ENCODE measurements at places on chromosomes 11 and 22.

DNA sequence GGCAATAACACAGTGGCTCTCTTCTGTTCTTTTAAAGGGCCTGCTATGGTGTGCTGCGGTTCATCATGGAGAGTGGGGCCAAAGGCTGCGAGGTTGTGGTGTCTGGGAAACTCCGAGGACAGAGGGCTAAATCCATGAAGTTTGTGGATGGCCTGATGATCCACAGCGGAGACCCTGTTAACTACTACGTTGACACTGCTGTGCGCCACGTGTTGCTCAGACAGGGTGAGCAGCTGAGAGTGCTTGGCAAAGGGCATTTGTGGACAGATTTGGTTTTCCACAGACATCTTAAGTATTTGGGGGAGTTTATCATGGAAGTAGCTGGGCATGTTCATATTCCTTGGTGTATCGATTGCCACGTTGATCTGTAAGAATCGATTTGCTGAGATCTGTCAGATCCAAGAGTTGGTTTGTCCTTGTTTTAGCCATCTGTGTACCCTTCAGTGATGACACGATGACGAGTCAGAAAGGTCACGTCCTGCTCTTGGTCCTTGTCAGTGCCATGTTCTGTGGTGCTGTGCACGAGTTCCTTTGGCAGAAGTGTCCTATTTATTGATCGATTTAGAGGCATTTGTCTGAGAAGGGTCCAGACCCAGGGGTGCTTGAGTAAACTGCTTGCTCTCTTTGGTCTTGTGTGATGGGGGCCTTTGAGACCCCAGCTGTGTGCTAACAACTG lies 4.8 kb downstream of the RPS3 start:
- DNase-seq, result no peak

DNA sequence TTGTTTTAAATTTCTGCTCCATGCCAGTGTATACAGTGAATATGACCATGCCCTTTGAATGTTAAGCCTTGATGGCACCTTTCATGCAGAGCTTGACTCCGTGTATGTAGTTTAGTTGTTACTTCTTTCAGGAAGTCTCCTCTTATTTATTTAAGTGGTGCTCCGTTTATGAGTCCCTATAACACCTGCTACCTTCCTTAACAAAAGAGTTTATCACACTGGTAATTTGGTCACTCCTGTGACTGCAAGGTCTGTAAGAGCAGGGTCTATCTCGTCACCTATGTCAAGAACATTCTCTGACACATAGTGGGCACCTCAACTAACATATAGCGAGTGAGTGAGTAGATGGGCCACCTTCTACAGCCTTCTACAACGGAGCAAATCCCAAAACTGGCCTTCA lies 152.5 kb downstream of the CCDC34 start:
- DNase-seq, result no peak

DNA sequence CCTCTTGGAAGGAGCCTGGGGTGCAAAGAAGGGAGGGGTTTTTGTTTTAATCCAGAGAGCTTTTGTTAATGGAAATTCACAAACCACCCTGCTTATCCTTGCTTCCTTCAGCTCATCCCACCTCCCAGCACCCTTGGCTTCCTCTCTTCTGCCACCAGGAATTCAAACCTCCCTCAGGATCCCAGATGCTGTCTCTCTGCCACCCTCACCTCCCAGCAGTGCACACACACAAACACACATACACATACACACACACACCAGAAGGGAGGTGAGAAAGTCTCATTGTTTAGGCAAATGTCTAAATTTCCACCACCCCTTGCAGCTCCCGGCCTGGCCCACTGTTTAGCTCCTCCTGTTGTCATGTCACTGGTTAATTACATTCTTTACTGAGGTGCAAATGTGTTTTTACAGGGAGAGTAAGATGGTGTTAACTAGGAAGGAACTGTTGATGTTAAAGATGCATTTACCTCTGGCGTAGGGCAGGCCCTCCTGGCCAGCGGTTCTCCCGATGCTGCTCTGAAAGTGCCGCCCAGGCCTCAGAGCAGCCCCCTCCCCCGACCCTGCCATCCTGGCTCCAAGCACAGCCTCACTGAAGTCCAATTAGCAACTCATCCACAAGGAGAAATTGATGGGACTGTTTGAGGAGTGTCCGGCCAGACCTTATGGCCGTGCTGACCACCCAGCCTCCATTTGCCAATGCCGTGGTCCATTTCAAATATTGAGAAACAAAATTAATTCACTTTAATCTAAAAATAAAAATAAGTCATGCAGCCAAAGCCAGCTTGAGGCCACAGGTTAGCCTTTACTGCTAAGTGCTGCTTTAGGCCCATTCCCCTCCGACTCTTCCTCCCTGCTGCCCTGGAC lies 165.4 kb downstream of the FEZ1 start:
- no peak for DNase-seq

DNA sequence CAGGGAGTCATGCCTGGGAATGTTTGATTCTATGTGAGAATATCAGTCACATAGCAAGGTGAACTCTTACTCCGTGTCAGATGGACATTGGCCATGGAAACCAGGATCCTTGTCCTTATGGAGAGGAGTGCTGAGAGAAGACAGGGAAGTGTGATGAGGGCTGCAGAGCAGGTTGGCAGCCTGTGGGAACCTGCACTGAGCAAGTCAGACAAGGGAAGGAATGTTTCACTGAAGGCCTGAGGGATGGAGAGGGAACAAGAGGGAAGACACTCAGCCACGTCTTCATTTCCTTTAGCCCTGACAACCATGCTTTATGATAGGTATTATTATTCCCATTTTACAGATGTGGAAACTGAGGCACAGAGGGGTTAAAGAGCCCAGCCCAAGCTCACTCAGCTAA lies 38.4 kb upstream of the HORMAD2 start:
- no peak for DNase-seq

GRCh38 chr22:23098230-23098705 lies 27.9 kb downstream of the GNAZ start:
- DNase-seq, result no peak

GRCh38 chr11:122976734-122977469 lies 4.7 kb downstream of the BSX start:
- DNase-seq, result peak; percentile 5

DNA sequence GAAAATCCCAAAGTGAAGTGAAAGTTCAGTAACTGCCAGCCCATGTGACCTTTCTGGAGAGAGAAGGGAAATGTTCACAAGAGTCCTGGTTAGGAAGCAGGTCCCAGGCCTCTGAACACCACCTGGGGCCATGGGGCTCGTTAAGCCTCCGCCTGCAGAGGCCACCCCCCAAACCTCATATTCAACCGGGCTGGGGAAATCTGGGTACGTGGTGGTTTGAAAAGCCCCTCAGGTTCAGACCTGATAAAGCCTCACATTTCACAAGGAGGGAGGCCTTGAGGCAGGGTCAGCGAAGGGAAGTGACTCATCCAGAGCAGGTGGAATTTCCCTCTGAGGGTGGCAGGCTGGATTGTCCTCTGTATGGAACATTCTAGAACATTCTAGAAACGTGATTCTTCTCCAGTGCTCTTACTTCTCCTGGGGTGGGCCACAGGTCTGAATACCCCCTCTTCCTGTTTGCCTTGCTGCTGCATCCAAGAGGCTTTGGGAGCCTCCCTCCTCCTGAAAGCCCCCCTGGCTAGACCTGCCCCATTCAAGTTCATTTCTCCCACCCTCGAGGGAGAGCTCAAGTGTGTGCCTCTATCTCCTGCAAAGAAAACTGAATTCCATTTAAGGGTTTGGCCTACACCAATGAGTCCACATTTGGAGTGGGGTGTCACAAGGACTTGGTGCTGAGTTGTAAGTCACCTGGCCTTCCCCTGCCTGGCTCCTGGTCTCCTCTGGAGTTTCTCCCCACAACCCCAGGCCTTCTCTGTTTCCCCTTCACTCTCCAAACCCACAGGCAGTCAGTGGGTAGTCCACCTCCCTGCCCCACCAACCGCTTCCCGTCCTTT lies 6.3 kb downstream of the FXYD2 start:
- DNase-seq, result no peak

DNA sequence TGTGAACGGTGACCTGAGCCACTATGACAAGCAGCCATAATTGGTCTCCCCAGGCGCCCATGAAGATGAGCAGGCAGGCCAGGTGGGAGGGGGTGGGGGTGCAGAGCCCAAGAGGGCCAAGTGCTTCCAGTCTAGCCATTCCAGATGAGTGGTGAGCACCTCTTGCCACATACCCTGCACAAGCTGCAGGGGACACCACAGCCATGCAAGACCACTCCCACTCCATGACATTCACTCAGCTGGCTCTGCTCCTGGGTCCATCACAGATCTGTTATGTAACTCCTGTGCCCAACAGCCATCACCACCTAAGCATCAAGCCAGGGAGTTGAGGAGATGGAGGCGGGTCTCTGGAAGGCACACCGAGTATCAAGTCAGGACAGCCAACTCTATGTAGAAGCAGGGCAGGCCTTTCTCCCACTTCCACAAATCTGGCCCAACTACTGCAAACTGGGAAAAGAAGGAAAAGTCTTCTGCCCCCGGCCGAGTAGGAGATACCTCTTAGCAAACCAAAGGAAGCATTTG lies 8.4 kb downstream of the TMEM184B start:
- no peak for DNase-seq

DNA sequence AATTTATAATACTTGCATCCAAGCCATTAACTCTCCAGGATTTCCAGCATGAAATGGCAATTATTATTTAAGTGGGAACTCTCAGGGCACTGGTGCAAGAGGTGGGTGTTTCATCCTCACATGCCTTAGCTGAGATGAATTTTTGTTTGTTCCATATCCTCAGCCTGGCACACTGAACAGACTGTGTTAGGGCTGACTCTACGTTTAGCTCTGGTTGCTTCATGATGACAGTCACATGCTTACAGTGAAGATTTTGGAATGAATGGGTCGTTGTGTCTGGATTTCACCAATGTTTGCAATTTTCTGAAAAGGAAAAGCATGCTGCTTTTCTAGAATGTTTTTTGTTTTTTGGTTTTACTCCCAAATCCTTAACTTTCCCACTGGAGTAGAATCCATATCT lies 246.6 kb downstream of the INSC start:
- DNase-seq, result no peak

DNA sequence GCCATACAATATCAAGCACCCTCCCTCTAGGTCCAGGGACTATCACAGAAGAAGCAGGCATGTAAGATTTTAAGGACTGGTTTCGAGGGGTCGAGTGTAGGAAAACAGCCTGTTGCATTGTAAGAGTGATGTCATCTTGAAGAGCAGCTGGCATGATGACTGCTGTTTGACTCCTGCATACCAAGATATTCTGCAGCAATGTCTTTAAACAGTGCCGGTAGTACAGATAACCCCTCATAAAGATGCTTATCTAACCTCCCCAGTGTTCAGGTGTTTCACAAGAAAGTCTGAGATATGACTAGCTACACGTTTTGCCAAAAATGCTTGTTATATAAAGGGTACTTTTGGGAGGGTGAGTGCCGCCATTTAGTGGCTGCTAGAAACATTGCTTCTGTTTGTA lies 12.0 kb downstream of the FAM111A start:
- no peak for DNase-seq

GRCh38 chr11:33539751-33540150 lies 160.9 kb downstream of the C11orf91 start:
- DNase-seq, result no peak

- DNase-seq, result no peak
Measured at GRCh38 chr11:102148059-102148458, 37.8 kb downstream of the YAP1 start.

- DNase-seq, result no peak
Measured at GRCh38 chr11:9601876-9602199, 28.4 kb downstream of the WEE1 start.

DNA sequence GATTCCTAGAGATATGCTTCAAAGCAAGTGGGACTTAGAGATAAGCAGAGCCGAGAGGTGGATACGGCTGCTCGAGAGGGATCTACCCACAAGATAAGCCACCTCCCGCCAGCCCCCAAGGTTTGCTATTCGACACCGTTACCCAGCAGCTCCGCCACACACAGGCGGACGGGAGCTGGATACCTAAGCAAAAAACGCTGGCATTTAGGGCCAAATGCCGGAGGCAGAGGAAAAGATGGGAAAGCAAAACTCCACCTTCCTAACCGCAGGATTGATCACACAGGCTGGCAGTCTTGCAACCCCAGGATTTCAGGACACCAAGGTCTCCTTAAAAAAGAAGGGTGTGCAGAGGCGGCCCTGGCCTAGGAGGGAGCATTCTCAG lies 709 bp downstream of the FTH1 start:
- no peak for DNase-seq

- no peak for DNase-seq
Measured at GRCh38 chr11:87604350-87604749, 566.6 kb downstream of the TMEM135 start.

DNA sequence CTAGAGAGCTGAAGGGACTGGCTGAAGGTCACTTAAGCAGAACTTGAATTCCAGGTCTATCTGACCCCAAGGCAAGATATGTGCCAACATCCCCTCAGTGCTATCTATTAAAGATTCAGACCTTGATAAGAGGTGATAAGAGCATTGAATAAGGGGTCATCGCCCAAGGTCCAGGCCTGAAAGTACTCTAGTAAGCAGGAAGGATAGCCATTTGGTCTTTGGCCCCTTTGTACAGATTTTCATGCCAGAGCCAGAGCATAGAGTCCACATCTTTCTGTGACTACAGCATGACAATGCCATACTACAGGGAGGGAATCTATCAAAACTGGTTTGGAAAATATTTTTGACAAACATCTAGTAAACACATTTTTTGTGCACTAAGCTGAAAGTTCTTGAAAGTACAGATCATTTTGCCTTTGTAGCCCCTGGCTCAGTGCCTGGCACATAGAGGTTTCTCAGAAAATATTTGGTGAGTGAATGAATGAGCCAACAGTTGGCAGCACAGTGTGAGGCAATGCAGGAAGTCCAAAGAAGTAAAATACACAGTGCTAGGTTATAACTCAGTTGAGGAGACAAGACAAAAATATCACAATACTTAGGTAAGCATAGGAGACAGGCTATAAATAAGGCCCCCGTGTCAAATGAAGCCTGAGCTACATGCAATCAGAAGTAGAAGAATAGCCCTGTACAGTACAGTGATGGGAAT lies 15.1 kb upstream of the RRAS2 start:
- no peak for DNase-seq

DNA sequence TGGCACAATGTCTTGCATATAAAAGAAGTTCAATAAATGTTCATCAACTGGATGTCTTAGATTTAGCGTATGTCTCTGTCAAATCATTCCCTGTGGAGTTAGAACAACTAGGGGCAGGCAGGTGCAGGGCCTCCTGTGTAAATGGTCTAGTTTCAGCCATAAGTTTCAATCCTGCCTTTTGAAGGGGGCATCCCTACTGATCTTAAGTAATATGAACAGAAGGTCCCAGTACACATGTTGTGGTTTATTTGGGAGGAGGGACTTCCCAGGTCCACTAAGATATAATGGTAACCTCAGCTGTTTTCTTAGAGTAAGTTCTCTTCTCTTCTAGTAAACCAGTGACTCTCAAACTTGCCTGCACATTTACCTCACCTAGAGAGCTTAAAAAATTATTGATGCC lies 19.8 kb downstream of the TTC12 start:
- no peak for DNase-seq

- no peak for DNase-seq
Measured at GRCh38 chr22:28299309-28299708, 380.3 kb upstream of the PITPNB start.

- no peak for DNase-seq
Measured at GRCh38 chr22:19986011-19986409, 30.6 kb downstream of the ARVCF start.

GRCh38 chr22:17817511-17818065 lies 43.3 kb upstream of the BID start:
- DNase-seq, result no peak

- no peak for DNase-seq
Measured at GRCh38 chr22:19088866-19089595, 33.2 kb downstream of the DGCR2 start.

GRCh38 chr11:88474655-88475054 lies 137.1 kb upstream of the CTSC start:
- DNase-seq, result no peak

Data from natural killer cell (primary cell).